Stimulated activated CD4-positive, alpha-beta T cell treated with anti-CD3 and anti-CD28 coated beads, TNF-alpha, amount 100 ng/mL, for 1 hour (primary cell): ENCODE measurements at places on chromosomes 1 and 21.

DNA sequence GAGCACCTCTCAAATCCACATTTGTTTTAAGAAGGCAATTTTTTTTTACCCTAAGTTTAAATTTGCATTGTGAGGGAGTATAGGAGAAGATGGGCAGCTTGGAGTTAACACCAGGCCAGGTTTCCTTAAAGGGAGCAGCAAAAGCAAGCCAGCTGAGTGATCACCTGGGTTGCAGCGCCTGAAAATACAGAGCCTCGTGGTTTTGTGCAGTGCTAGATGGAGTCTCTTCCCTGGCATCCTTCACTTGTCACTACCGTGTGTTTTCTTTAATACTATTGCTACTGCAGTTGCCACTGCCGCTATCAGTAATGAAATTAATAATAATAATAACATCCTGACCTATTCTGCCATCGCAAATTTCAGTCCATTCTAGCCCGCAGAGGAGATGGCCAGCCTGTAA lies 35.2 kb upstream of the VAV3 start:
- no peak for DNase-seq

DNA sequence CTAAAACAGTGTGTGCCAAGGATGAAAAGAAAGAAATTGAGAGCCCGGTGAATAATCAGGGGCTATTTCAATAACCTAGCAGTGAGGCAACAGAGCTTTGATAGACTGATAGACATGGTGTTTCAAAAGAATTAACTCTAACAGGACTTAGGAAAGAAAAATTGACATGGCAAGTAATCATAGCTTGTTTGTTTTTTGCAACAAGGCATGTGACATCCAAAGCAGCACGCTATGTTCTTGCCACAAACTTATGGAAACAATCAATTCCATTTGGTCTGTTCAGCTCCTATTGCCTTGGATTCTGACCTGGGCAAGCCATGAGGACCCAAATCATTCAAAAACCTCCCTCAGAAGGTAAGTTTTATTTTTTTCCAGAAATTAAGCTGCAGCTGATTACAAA lies 608.5 kb downstream of the SMYD3 start:
- no peak for DNase-seq

DNA sequence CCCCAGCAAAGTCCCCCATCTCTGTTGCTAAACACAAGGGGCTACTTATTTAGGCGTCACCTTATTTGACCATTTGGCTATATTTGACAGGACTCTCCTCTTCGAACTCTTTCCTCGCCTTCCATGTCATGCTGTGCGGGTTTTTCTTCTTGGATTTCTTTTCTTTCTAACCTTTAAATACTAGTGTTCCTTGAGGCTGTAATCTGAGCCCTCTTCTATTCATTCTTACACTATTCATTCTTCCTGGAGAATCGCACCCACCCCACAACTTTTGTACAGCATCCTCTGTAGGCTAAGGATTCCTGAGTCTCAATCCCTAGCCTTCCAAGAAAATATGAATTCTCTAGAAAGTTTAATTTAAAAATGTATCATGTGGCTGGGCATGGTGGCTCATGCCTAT lies 61.7 kb upstream of the C1orf115 start:
- DNase-seq: no peak

DNA sequence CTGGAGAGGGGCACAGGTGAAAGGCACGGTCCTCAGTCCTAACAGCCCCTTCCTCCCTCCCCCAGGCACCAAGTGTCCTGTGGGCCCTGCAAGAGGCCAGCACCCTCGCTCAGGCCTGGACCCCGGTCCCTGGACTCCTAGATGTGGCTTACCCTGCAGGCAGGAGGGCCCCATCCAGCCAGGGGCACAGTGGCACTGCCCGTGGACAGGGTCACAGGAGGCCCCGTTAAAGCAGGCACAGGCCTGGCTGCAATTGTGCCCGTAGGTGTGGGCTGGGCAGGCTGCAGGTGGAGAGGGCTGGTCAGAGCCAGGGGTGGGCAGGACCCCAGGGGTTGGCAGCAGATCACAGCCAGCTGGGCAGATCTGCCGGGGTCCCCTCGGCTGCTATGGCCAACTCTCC lies 44.5 kb downstream of the ARHGEF16 start:
- DNase-seq: no peak

GRCh38 chr21:29155118-29155932 lies 24.9 kb downstream of the MAP3K7CL start:
- no peak for DNase-seq

DNA sequence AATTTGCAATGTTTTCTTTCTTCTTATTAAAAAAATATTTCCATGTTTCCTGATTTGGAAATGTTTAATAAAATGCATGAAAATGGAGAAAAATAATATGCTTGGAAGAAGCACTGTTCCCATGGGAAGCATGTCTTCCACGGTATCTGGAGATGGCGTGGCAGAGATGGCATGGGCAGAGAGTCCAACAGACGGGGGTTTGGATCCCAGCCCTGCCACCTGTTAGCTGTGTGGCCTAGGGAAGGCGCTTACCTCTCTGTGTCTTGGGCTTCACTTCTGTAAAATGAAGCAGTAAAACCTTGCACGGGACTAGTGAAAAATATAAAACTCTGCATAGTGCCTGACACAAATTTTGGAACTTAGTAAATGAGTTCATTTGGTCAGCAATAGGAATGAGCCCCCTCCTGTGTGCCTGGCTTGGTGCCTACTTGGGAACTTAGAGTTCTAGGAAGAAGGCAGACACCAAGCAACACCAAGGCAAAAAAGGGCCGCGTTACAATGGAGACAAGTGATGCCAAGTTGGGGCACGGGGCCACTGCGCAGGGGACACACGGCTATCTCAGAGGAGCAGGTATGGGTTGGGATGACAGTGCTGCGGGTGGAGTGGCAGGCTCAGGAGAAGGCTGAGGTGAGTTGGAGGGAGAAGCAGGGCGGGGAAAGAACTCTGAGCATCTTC lies 124.2 kb downstream of the KCNN3 start:
- no peak for DNase-seq

GRCh38 chr21:34900376-34900775 lies 148.7 kb downstream of the RUNX1 start:
- DNase-seq: no peak

DNA sequence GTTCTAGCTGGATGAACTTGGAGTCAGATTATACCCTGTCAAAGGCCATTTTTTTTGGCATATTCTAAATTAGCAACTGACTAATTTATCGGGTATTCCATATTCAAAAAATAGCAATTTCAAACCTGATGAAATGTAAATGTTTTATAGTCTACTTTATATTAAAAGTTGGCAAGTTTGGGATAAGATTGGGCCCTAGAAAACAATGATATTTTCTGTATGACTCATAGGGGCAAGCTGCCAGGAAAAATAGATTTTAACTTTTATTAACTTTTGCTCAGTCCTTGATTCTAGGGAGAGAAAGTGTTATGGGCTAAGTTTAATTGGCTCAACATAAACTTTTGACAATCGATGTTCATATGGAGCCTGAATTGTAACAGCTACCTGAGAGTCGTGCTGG lies 576.9 kb upstream of the B3GALT2 start:
- DNase-seq: no peak

GRCh38 chr1:143680304-143680703 lies 291.5 kb downstream of the FAM72C start:
- no peak for DNase-seq
